ENCODE measurements at places on chromosomes 2 and 18. TPM values are rescaled to one million over a fixed set of nuclear protein-coding genes. Genes with fewer than 3 reads are reported as not detected.

- DNase-seq, result no peak
Measured at GRCh38 chr2:238921681-238922319, 73.9 kb downstream of the TWIST2 start.

GRCh38 chr18:48885266-48885923, 65.4 kb downstream of the SMAD7 start:
- no peak for DNase-seq

DNA sequence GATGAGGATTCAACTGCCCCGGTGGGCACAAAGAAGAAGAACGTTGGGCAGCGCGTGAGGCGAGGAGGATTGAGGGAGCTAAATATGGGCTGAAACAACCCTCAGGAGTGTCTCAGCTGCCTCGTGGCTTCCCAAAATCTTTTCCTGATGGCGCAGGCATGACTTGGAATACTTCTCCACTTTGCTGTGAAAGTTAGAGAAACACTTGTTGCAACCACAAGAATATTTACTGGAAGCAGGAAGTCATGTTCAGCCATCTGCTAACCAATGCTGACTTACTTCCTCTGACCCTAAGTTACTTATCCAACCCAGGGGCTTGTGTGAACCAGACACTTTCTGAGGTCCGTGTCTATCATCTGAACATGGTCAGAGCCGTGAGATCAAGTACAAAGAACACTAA, 148.8 kb downstream of the ARL4C start:
- DNase-seq, result no peak

- no peak for DNase-seq
Measured at GRCh38 chr2:238978497-238978896, 130.6 kb downstream of the TWIST2 start.

DNA sequence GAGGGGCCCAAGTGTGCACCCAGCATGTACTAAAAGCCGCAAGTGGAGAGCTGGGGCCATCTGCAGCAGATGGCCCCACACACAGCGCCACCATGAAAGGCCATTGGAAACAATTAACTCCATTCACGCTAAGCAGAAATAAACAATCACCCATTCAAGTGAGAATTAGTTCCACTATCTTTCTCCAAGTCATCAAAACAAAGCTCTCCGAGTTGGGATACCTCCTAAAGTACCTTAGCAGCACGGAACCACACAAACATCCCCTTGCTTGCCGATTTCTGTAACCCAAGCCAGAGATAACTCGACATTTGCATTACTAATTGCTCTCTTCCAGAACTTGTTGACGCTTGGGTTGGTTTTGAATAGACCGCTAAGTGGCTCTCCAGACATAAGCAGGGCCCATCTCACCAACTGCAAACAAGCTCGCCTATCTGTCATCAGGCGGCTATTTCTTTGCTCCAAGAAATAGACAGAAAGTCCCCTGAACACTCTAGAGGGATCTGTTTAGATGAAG, 840.6 kb upstream of the SALL3 start:
- DNase-seq, result peak; percentile 19

DNA sequence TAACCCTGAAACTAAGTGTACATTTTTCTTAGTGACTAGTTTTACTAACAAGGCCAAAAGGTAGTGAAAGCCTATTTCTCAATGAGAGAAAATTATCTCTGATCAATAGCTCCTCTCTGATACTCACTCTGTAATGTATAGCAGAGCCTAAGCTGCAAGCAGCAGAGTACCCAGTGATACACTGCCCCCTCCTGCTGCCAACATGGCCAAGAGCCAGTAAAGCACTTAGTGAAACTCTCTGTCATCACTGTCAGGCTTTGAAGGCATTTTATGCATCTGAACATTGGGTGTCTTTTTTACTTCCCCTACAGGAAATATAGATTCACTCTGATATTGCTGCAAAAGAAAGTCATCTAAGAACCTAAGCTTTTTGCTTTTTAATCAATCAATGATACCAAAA, 784.1 kb upstream of the CDH7 start:
- peak; percentile 51 for DNase-seq

- no peak for DNase-seq
Measured at GRCh38 chr2:118475622-118476205, 371.7 kb downstream of the EN1 start.

- DNase-seq, result peak; percentile 63
Measured at GRCh38 chr2:26807788-26808460, 22.1 kb downstream of the CENPA start.

- DNase-seq, result peak; percentile 45
Measured at GRCh38 chr2:105409717-105410116, 10.9 kb upstream of the FHL2 start.

DNA sequence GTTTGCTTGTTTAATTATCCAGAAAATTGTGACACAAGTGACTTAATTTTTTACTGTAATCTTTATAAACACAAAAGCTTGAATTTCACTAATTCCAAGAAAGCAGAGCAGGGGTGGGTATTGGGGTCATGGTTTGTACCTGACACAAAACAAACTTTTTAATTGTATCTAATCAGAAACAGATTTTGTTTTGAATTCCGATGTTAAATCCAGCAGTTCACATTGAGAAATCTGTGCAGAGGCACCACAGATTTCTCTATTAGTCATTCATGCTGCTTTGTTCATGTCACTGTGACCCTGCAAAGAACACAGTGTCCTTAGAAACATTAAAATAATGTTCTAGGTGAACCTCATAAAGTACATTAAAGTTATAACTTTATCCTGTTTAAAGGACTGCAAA, 443.4 kb downstream of the NYAP2 start:
- DNase-seq, result no peak

- DNase-seq, result no peak
Measured at GRCh38 chr2:109609352-109610024, 4.3 kb downstream of the SEPTIN10 start.

DNA sequence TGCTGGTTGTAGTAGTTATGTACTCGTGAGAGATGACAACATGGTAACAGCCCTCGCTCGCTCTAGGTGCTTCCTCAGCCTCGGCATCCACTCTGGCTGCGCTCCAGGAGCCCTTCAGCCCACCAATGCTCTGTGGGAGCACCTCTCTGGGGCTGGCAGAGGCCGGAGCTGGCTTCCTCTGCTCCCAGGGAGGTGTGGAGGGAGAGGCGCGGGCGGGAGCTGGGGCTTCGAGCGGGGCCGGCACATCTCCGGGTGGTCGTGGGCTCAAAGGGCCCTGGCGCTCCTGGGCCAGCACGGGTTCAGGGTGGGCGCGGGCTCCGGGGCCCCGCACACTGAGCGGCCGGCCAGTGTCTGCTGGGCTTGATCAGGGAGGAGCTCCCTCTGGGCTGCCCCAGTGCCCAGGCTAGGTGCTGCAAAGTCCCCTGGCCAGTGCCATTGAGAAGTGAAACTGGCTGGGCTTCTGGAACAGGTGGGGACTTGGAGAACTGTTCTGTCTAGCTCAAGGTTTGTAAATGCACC, 1012.1 kb downstream of the CNTNAP5 start:
- no peak for DNase-seq

DNA sequence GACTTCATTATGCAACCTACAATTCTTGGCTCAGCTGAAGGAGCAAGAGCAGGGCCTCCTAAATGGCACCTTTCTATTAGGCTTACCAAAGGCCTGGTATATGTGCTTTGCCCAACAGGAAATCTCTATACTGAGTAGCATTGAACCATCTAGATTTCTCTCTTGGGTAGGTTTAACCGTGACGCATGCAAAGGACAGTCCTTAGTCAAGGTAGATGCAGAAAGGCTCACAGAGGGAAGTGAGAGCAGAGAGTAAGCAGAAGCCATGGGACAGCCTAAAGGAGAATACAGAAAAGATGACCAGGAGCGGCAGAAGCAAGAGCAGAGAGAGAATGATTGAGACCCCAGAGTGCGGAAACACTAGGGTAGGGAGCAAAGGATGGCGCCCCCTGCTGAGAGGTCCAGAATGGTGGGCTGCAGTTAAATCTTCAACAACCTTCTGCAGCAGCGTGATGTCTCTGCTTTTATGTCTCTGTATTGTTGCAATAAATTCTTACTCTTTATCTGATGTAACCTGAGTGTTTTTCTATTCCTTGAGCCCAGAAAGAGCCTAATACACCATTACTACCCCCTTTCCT, 4.7 kb upstream of the OSBPL1A start:
- DNase-seq, result no peak

DNA sequence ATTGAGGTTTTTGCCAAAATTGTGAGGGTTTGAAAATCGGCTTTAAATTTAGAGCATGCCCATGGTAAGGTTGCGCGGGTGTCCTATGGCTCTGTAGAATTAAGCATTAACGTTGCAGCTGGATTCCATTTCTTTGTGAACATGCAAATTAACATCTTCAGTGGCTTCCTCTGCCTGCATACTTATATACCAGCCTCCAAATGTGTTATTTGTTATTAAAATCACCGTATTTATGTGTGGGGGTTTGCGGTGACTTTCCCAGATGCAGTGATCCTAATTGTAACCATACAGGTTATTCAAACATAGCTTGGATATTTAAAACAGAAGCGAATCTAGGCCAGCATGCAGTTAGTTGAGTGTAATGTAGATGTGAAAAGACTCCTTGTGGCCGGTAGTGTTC, 80.2 kb downstream of the TGOLN2 start:
- DNase-seq, result peak; percentile 40

DNA sequence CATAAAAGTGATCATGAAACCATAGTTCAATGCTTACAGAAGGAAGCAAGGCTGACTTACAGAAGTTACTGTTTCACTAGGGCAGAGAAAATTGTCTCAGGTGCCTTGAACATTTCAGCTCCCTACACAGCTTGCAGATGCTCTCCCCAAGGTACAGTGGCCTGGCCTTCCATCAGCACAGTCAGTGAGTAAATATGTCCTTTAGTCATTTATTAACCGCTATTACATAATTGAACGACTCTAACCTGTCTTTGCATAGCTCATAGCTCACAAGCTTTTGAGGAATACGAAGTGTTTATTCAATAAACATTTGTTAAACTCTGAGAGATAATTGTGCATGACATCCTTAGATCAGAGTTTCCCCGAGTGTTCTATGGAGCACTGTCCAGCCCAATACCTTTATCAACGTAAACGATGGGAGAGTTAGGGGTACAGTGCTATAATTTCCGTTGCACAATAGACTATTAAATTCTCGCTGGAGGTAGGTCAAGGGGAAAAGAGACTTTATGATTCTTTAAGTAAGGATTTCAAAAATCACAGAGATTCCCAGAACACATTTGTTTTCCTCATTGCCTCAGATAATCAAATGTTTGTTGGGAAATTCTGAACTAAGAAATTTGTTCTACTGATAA, 677.8 kb downstream of the TSN start:
- no peak for DNase-seq

GRCh38 chr2:104654811-104655210, 199.1 kb upstream of the POU3F3 start:
- no peak for DNase-seq

- DNase-seq, result no peak
Measured at GRCh38 chr18:34809451-34810072, 99.5 kb downstream of the DTNA start.

- DNase-seq, result no peak
Measured at GRCh38 chr18:28063271-28063761, 113.6 kb downstream of the CDH2 start.

- no peak for DNase-seq
Measured at GRCh38 chr2:236101311-236101950, 66.8 kb downstream of the GBX2 start.

DNA sequence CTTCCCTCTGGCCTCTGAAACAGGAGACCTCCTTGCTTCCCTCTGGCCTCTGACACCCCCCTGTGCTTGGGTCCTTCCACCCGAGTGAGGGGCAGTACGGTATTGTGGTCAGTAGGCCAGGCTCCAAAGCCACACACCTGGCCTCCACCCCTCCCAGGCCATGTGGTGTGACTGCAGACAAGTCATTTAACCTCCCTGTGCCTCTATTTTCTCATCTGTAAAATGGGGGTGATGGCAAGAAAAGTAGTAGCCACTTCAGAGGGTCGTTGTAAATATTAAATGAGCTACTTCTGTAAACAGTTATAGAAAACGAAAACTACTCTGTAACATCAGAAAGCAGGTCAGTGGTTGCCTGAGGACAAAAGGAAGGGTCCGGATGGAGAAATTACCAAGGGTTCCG, 74.2 kb downstream of the SMAD7 start:
- DNase-seq, result no peak

Gene CHRNA1
- polyA plus RNA-seq, result 0.44 TPM

Gene KCNF1
- polyA plus RNA-seq, result 18.1 TPM

Gene OTOS
- 3.5 TPM for polyA plus RNA-seq

Gene VSNL1
- polyA plus RNA-seq, result 124 TPM

Gene MERTK
- 6.3 TPM for polyA plus RNA-seq

Gene NETO1
- polyA plus RNA-seq, result 2.6 TPM

Gene GPR155
- 2.8 TPM for polyA plus RNA-seq

Gene INHBB
- polyA plus RNA-seq, result 13.9 TPM

Gene VIL1
- polyA plus RNA-seq, result not detected

Gene AMER3
- polyA plus RNA-seq, result 5.7 TPM

Gene MPP4
- not detected for polyA plus RNA-seq

Gene CCDC148
- 0.64 TPM for polyA plus RNA-seq

Gene STPG4
- not detected for polyA plus RNA-seq

Gene HEATR5B
- polyA plus RNA-seq, result 12.5 TPM

Gene ZEB2
- polyA plus RNA-seq, result 28.2 TPM

Gene DUSP2
- polyA plus RNA-seq, result 3.0 TPM

Gene AQP12A
- polyA plus RNA-seq, result not detected

Gene BOLA3
- 38.7 TPM for polyA plus RNA-seq

All from brain (organoid and tissue), 16 donors.